ENCODE measurements at places on chromosomes 5 and 9. TPM values are rescaled to one million over a fixed set of nuclear protein-coding genes. Genes with fewer than 3 reads are reported as not detected.

- no peak for DNase-seq
These were observed 19.8 kb downstream of the RGMB start for GRCh38 chr5:98793223-98793622.

- DNase-seq, result no peak
These were observed 287.2 kb downstream of the ZSWIM6 start for GRCh38 chr5:61619289-61619688.

- DNase-seq, result no peak
These were observed 316.5 kb downstream of the KCTD16 start for GRCh38 chr5:144487207-144487606.

GRCh38 chr5:129341306-129341705, 118.8 kb upstream of the ADAMTS19 start:
- no peak for DNase-seq

DDX4 gene
- polyA plus RNA-seq, result not detected

DNA sequence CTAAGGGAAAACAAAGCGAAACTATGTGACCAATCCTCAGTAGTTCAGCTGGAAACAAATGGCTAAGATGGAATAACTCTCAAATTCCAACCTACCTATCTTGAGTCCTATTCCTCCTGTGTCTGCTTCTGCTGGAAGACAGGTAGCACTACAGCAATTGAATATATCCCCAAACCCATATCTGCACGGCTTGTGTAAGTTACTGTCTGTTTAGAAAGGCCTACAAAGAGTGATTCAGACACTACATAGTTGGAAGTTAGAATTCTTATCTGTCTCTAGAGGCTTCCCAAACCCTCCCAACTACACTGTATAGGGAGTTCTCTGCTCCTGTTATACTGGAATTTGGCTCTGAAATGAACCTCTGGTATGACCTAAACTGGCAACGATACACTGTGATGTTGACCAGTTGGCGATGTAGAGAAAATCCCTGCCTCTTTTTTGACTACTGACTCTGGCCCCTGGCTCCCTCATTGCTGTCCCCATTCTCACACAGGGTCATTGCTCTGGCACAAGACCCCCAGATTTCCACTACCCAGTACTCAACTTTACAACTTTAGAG, 22.6 kb upstream of the NADK2 start:
- DNase-seq, result no peak

GRCh38 chr5:154849791-154850201, 607 bp downstream of the FAXDC2 start:
- DNase-seq, result no peak

- no peak for DNase-seq
These were observed 14.6 kb upstream of the PRR16 start for GRCh38 chr5:120449501-120449900.

DNA sequence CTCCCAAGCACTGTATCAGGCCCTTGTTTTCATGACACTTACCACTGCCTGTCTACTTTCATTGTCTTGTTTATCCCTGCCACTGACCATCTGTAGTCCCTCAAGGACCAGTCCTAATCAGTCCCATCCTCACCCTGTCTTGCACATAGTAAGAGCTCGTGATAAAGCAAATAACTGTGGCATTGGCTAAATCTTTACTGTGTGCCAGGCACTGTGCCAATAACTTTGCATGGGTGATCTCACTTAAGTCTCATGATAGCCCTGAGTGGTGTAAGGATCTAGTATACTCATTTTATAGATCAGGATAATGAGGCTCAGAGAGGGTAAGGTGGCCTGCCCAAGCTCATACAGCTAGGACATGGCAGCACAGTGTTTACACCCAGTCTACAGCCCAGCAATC, 5.6 kb downstream of the CDX1 start:
- DNase-seq, result no peak

SLC46A2 gene
- polyA plus RNA-seq, result 0.10 TPM

PCDHGC3 gene
- polyA plus RNA-seq, result 126 TPM

- no peak for DNase-seq
These were observed 11.2 kb upstream of the SEMA4D start for GRCh38 chr9:89508951-89509615.

- DNase-seq, result peak; percentile 31
These were observed 53.0 kb upstream of the SMARCA2 start for GRCh38 chr9:1962122-1962521.

OTP gene
- polyA plus RNA-seq, result 0.03 TPM

CBY3 gene
- 2.1 TPM for polyA plus RNA-seq

DNA sequence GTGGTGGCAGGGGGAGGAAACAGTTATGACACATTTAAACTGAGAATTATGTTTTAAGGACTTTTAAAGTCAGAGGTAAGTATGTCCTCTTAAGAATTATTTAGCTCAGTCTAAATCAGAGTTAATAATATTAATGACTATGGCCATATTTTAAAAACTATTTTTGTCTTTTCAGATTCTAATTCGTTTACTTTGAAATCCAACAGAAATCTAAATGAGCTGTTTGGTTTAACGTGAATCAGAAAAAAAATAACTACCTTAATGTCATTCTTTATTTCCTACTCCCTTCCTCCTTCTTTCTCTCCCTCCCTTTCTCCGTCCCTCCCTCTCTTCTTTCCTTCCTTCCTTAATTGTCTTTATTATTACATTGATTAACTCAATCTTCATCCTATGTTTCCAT, 14.7 kb downstream of the C1QTNF3 start:
- no peak for DNase-seq

DNA sequence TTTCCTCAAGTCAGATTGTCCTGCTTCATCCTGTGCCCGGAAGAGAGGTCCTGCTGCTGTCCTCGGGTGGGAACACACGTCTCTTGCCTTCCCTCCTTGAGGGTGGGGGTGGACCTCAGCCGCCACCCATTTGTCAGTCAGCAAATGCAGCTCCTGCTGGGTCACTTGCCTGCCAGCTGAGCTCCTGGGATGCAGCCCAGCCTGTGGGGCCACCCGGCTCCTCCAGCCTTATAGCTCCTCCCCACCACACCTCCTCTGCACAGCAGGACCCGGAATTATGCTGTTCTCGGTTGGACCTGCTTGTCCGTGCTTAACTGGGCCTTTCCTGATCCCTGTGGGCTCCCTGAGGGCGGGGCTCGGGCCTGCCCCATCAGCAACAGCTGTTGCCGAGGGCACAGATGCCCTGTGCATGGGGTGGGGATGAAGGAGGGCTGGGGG, 52.7 kb downstream of the RXRA start:
- no peak for DNase-seq

DNLZ gene
- polyA plus RNA-seq, result 12.1 TPM

DNA sequence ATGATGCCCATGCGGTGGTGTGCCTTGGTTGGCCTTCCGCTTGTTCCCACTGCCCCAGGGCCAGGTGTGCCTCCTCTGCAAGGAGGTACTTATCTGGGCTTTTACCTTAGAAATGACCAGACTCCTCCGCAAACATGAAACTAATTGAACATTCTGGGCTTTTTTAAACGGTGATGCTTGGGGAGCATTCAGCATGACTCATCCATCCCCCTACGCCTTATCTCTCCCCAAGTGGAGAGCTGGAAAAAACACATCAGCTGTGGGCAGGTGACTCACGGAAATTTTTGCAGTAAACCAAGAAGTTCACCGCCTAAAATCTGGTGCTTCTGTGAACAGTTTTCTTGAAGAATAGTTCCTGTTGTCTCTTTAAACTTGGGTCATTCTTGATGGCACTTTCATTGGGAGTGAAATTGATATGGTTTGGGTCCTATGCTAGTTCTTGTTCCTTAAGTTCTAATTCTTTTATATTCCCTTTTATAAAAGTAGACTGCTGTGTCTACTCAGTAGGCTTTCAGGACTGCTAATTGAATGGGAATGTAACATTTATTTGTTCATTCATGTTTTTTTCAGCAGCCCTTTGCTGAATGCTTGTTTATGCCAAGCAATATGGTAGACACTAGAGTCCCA, 39.6 kb downstream of the SFXN1 start:
- no peak for DNase-seq

PTPA gene
- 123 TPM for polyA plus RNA-seq

DNA sequence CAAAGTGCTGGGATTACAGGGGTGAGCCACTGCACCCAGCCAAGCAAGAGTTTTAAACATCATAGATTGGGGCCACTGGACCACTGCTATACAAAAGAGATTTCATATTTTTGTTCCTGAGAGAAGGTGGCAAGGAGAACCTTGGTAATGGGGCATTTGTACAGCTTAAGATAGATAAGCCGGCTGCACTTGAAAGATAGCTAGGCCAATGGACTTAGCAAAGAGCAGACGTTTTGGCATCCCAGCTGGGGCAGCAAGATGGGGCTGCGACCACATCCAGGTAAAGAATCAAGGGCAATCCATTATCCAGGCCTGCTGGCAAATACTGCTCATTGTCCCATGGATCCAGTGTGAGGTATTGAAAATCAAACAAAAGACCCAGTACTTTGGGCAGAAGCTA, 3.9 kb upstream of the ISCA1 start:
- no peak for DNase-seq

PCDHA9 gene
- not detected for polyA plus RNA-seq

- peak; percentile 46 for DNase-seq
These were observed 33.4 kb downstream of the TMEM252 start for GRCh38 chr9:68507130-68507805.

WNT8A gene
- polyA plus RNA-seq, result 0.32 TPM

DNA sequence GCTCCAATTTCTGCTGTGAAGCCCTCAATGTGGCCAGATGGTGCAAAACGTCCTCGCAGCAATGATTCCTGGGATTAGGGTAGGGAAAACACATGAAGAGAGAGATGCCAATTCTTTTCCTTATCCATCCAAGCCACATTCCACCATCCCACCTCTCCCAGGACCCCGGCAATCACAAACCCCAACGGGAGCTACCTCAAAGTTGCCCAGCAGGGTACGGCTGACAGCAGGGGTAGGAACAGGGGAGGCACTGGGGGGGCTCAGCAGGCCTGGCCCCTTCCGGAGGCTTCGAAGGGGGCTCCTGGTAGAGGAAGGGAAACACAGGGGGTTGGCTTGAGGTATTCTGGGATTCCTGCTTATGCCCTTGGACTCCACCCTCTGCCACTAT, 3.4 kb upstream of the STOML2 start:
- no peak for DNase-seq

- no peak for DNase-seq
These were observed 402.4 kb downstream of the ARHGEF28 start for GRCh38 chr5:74028406-74028805.

GRCh38 chr5:14186059-14186830, 43.1 kb downstream of the TRIO start:
- DNase-seq, result no peak

All from left renal cortex interstitium (tissue), 4 donors.